Adrenal gland (tissue), 19 donors: ENCODE measurements at places on chromosomes 12 and 14. TPM values are rescaled to one million over a fixed set of nuclear protein-coding genes. Genes with fewer than 3 reads are reported as not detected.

ALX1 gene
- polyA plus RNA-seq: not detected

PIANP gene
- polyA plus RNA-seq: 2.4 TPM

AMN gene
- polyA plus RNA-seq: 0.48 TPM

SLC10A1 gene
- not detected for polyA plus RNA-seq

ANKS1B gene
- 1.3 TPM for polyA plus RNA-seq
